ENCODE measurements at places on chromosomes 3 and 15. TPM values are rescaled to one million over a fixed set of nuclear protein-coding genes. Genes with fewer than 3 reads are reported as not detected.
A peak's percentile ranks its signal among the peaks of the same experiment; 100 is the strongest.

DUOX1 gene
- 0.12 TPM for total RNA-seq

GRCh38 chr3:110165753-110166152 is 828.4 kb upstream of the DPPA4 start:
- no peak for DNase-seq

DNA sequence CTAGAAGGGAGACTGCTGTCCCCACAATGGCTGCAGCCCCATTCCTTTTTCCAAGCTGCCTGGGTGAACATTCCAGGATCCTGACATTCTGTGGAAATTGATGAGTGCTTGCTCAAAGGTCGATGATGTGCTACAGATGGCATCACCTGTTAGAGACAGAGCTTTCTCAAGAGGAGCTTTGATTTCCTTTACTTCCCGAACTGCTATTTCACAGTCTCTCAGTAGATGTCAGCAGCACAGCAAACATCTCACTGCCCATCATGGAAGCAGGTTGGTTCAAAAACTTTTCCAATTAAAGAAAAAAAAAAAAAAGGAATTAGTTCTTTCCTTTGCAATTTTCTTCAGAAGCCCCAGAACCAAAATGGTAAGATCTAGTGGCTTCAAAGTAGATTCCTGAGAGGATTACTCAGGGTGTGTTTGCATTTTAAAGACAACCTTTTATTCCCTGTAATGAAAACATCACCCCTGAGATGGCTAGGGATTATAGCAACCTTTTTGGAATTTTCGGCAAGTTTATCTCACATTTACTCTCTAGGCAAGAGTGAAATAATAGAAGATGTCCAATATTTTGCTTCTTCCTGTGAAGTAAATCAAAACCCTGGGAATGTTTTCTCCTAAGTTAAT is 44.8 kb downstream of the POLR2M start:
- DNase-seq, result peak; percentile 63

DNA sequence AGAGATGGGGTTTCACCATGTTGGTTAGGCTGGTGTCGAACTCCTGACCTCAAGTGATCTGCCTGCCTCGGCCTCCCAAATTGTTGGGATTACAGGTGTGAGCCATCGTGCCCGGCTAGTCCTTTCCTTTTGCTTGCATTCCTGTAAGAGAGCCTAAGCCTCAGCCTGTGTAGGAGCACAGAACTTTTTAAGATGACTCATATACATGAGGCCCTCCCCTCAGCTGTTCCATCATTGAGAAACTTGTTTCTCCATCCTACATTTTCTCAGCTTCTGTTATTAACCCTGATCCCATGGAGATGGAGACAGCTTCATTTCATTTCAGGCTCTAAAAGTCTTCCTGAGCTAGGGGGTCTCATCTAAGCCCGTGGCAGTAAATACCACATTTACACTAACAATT is 123.3 kb downstream of the PLOD2 start:
- DNase-seq, result no peak

DNA sequence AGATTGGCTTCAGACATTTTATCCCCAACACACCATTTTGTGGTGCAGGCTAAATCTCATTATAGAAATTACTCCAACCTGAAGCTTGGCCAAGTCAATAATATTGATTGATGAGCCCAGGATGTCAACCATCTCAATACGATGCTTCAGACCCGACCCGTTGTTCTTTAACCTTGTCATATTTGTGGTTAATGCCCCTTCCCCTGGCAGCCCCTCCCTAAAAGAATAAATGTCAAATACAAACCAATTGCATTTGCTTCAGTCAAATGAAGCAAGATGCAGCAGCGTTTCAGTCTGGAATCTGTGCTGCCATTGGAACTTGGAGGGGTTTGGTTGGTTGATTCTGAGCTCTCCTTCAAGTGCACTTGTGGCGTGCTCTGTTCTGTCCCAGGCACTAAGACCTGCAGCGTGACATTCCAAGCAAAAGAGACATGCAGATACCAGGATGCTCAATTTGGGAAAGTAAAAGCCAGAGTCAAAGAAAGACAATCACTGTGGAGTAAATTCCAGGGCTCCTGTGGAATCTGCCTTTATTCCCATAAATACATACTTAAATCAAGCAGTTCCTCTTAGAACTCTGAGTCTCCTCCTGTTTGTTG is 23.8 kb upstream of the PSMD6 start:
- DNase-seq, result no peak

- no peak for DNase-seq
These were observed 25.8 kb downstream of the CCDC12 start for GRCh38 chr3:46950650-46951241.
